AG09319 (cell line): ENCODE measurements at places on chromosomes 2 and 18.

DNA sequence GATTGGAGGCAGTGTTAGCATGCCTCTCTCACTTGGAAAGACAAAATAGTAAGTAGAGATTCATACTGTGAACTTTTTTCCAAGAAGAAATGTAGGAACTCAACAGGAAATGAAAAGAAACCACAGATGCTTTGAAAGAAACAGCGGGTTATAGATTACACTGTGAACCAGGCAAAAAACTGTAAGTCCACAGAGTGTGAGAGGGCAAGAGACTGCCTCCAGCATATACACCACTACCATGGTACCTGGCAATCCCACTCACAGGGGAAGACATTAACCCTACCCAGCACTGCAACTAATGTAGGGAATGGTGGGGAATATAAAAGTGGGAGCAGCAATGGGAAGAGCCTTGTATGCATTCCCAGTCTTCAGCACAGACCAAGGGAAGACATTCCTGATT is 150.6 kb upstream of the GALNT5 start:
- no peak for DNase-seq

GRCh38 chr18:5879479-5879882 is 15.8 kb downstream of the TMEM200C start:
- no peak for DNase-seq

DNA sequence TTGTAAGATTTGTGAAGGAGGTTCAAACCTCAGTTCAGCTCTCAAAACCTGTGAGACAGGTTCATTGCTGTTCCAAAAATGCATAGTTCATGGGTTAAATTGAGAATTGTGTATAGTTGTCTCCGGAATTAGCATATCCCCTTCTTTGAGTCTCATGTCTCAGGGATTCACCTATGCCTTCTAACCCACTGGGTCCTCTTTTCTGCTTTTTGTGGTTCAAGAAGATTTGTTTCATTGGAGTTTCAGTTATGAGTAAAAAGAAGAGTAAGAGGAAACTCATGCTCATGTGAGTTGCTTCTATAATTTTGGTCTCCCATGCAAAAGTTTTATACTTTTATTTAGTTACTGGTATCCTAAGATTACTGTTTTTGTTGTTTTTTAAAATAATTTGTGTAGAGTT is 1219.8 kb upstream of the ZEB2 start:
- DNase-seq = no peak

GRCh38 chr2:119958670-119959268 is 54.1 kb upstream of the EPB41L5 start:
- DNase-seq = no peak

DNA sequence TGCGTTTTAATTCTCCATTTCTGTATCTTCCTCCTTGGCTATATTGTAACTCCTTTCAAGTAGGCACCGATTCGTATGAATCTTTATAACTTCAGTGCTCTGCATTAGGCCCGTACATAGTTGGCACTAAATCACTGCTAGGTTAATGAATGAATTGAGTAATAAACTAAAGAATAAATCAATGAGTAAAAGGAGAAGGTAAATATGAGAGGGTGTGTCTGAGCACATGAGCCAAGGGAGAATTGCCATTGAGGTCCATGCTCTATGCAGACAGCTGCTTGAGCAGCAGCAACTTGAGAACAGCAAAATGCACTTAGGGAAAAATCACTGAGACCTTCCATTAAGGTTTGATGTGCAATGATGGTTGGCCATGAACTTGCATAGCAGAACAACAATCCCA is 11.2 kb upstream of the TRPM8 start:
- no peak for DNase-seq

DNA sequence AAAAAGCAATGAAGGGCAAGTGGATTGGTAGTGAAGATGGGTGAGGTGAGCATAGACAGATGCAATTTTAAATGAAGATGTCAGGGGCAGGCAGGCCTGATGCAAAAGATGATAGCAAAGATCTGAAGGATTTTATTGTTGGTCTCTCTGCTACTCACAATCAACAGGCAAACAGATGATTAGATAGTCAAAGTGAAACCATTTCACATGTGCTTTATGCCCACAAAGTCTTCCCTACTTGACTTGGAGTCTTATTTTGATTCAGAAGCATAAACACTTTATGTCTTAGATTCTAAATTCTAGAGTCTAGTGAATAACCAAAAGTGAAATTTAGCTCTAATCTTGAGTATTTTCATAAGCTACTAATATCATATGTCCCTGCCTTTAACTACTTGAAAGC is 153.8 kb upstream of the HNRNPA3 start:
- no peak for DNase-seq

DNA sequence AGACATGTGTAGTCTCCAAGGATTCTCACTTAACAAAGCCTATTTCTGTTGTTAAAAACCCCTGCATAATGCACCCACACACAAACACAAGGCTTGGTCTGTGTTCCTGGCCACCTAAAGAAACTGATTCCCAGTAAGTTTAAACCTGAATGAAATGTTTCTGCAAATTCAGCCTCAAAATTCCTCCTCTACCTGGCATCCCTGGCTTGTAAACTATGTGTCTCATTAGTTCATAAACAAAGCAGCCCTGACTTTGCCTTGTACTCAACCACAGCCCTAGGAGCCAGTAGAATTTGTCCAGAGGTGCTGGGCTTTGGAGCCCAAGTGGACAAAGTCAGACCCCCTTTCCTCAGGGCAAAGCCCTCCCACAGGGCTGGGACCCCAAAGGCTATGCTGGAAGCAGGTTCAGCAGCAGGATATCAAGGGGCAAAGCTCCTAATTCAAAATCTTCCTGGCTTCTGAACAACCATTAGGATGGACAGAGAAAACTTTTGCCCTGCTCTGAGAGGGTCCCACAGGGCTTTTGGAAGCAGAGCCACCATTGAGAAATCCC is 2.6 kb upstream of the HOXD13 start:
- DNase-seq = no peak

- no peak for DNase-seq
These were observed 256.4 kb downstream of the SS18 start for GRCh38 chr18:25834061-25834460.

- no peak for DNase-seq
These were observed 104.9 kb downstream of the FAM210A start for GRCh38 chr18:13621446-13621849.

DNA sequence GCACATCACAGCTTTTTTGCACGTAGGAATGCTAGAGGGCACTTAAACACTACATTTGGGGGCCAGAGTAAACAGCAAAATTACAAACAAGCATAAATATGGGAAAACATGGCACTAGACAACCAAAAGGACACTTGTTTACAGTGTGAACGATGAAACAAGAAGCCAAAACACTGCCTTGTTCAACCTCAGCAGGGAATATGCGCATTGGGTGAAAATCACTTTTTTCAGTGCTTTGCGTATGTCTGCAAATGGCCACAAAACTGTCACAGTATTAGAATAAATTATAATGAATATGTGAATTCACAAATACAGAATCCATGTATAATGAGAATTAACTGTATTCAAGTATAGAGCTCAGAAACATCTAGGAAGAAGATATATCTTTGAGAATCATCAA is 1064.0 kb upstream of the GYPC start:
- no peak for DNase-seq

- DNase-seq = no peak
These were observed 589.1 kb upstream of the CDH2 start for GRCh38 chr18:28766027-28766426.

DNA sequence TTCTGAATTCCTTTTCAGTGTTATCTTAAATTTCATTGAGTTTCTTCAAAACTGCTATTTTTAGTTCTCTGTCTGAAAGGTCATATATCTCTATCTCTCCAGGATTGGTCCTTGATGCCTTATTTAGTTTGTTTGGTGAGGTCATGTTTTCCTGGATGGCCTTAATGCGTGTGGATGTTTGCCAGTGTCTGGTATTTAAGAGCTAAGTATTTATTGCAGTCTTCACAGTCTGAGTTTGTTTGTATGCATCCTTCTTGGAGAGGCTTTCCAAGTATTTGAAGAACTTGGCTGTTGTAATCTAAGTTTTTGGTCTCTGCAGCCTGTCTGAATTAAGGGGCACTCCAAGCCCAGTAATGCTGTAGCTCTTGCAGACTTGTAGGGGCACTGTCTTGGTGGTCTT is 249.3 kb downstream of the ZNF385B start:
- peak; percentile 61 for DNase-seq

DNA sequence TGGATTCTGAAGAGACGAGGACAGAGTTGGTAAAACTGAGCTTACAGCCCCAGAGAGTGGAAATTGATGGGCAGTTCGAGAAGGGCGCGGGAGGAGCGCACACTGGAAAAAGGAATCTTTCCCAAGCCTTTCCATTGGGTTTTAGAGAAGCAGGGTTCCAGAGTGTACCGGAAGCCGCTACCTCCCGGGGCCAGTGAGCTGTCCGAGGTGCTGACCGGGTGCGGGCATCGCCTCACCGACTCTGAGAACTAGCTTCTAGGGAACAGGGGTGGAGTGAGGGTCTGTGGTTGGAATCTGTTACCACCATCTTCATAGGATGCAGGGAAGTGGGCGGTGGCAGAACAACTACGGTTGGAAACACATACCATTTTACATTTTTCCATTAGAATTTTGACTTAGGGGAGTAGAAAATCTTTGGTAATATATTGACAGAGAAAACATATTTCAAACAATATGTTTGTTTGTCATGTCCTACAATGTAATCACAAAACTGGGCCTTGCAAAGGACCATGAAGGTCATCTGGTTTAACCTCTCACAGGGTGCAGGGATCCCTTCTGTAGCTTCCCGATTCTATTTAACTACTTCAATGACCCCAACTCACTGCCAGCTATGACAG is 724 bp downstream of the NMS start:
- DNase-seq = no peak

DNA sequence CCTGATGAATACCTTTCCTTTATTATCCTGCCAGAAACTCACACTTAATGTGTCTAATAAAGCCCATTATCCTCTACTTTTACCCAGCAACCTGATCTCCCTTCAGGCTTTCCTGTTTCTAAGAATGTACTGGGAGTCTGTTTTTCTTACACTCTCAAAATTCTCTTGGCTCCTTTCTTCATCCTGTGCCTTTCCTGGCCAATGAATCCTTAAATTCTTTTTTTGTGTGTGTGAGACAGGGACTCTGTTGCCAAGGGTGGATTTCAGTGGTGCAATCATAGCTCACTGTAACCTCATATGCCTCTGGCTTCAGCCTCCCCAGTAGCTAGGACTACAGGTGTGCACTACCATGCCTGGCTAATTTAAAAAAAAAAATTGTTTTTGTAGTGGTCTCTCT is 72.7 kb downstream of the MAP2 start:
- DNase-seq = peak; percentile 2

DNA sequence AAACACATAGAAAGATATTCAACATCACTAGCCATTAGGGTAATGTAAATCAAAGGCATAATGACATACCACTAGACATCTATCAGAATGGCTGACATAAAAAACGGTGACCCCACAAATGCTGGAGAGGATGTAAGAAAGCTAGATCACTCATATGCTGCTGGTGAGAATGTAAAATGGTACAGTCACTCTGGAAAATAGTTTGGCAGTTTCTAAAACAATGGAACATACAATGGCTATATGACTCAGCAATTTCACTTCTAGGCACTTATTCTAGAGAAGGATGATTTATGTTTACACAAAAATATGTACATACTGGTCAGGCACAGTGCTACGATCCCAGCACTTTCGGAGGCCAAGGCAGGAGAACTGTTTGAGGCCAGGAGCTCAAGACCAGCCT is 87.3 kb downstream of the COLEC12 start:
- no peak for DNase-seq

GRCh38 chr2:290090-290722 is 2.3 kb upstream of the ALKAL2 start:
- DNase-seq = peak; percentile 48

DNA sequence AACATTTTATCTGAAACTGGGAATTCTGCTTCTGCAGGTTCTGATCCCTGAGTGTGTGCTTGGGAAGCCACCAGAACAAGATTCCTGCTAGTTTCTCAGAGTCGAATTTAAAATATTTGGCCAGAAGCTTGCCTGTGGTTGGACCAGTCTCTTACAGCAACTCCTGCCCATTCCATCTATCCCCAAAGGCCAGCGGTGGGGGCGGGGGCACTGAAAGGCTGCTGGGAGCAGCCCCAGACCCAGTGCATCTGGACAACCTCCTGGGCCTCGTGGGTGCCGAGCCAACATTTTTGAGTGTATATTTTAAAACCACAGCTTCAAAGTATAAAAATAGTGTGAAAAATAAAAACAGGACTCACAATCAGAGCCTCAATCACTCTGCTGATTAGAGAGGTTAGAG is 38.6 kb upstream of the ZFP36L2 start:
- DNase-seq = no peak

- no peak for DNase-seq
These were observed 126.6 kb upstream of the PPP1CB start for GRCh38 chr2:28624793-28625701.

DNA sequence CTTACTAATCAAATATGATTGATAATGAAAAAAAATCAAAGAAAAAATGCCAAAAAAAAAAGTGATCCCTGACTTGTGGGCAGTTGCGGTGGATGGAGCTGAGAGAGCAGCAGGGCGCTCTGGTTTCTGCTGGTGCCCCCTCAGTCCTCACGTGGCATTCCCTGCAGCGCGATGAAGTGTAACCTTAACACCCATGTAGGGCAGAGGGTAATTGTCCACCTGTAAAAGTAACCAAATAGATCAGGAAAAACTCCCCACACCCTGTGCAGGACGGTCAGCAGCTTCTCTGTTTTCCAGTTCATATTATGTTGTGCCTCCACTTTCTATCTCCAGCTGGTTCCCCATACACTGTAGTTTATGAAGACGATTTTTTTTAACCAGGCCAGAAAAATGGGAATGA is 25.0 kb downstream of the COA5 start:
- no peak for DNase-seq

GRCh38 chr2:76667821-76668271 is 854.3 kb downstream of the LRRTM4 start:
- no peak for DNase-seq

DNA sequence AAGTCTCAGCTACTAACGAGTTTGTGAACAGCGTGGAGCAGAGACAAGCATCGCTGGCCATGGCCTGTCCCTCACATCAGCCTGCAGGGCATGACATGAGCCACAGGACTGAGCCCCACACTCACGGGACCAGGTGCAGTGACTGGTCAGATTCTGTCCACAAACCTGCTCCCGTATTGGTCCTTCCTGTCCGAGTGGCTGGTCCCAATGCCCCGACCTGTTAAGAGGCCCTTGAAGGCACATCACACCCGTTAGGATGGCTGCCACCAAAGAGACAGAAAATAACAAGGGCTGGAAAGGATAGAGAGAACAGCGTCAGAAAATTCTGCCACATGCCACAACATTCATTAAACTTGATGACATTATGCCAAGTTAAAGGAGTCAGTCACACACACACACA is 403.2 kb upstream of the MYT1L start:
- no peak for DNase-seq

GRCh38 chr2:17936599-17936998 is 58.1 kb downstream of the KCNS3 start:
- no peak for DNase-seq

DNA sequence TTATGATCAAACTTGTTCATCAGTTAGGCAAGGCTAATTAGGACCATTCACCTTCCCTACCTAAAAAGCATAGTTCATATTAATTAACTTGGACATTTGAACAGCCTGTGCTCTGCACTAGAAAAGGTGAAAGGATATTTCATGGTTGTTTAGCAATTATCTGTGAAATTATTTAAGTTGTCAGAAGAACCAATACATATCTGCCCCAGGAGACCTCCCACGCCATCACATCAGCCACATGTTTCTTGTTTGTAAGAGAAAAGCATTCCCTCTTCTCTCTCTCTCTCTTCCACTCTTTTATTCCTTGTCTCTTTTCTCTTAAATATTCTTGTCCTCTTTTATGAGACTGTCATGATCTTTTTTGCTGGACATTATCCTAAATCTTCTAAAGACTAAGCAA is 282.0 kb upstream of the RND3 start:
- no peak for DNase-seq
